ENCODE measurements at places on chromosomes 12 and 14.

GRCh38 chr12:77594366-77594765 lies 236.3 kb upstream of the NAV3 start:
- DNase-seq = no peak

- DNase-seq = no peak
Measured at GRCh38 chr14:62597143-62597542, 448.1 kb downstream of the KCNH5 start.

DNA sequence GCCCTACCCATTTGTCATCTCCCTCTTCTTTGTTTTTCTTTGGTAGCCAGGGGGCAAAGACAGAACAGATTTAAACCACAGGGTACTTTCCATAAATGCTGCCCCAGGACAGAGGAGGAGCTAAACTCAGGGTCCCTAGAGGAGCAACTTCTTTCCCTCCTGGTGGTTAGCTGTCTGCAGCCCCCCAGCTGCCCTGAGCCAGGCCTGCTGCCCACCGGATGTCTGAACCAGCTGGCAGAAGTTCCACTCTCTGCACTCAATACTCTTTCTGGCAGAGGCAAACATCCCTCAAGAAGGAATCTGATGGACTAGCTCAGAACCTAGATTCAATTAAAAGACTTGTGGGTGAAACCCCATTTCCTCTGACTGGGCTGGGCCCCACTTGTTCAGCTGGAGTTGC lies 10.7 kb downstream of the VDR start:
- DNase-seq = no peak

- DNase-seq = no peak
Measured at GRCh38 chr14:71056168-71056567, 148.9 kb downstream of the PCNX1 start.

- no peak for DNase-seq
Measured at GRCh38 chr12:45256721-45257120, 40.8 kb downstream of the ANO6 start.

Measured in pons (tissue), 1 donor.